ENCODE measurements at places on chromosomes 1 and 21.

DNA sequence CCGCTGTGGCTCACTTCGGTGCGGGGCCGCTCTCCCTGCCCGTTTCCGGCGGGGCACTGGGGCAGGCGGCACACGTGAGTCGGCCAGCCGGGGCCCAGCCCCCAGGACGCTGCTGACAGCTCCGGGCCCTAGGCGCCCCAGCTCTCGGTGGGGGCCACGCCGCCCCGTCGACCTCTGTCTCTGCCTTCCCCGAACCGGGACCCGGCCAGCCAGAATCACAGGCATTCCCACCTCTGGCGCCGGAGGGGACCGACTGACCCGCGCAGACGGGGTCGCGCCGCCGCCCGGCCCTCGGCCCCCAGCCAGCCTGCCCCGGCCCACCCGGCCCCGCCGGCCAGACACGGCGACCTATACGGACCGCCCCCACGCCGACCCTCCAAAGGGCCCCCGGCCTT, 755 bp downstream of the SCMH1 start:
- DNase-seq: peak; percentile 38

- DNase-seq: no peak
These were observed 579 bp downstream of the PTCH2 start for GRCh38 chr1:44842486-44842861.

GRCh38 chr1:207897188-207897587, 13.7 kb downstream of the CD34 start:
- DNase-seq: no peak

DNA sequence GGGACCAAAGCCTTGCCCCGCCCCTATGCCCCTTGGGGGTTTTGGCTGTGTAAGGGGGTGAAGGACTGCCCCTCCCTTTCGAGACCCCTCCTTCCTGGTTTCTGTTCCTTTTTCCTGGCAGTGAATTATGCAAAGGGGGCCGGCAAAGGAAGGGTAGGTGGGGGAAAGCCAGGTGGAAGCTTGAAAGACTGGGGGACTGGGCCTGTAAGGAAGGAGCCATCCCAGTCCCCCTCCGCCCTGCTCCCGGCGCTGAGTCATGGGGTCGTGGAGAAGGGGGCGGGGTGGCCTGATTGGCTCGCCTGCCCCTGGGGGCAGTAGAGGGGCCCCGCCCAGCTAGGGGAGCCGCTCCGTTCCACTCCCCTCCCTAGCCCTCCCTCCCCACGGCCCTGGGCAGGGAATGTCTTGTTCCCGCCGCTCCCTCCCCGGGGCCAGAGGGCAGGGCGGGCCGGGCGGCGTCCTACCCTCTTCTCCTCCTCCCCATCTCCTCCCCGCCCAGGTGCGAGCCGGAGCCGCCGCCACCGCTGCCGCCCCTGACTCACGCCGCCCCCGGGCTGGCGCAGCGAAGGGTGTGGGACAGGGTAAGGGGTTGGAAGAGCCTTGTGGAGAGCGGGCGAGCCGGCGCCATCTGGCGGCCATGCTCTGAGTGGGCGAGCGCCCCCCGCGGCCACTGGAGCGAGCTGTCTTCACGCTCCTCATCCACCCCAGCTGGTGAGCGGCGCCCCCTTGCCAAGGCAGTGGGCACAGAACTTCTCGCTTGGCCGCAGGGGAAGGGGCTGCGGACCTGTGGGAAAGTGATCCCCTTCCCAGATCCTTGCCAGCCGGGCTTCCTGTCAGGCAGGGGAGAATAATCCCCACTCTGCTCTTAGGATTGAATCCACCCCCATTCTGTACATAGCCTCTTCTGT, 14.7 kb downstream of the ZBTB7B start:
- DNase-seq: peak; percentile 85

DNA sequence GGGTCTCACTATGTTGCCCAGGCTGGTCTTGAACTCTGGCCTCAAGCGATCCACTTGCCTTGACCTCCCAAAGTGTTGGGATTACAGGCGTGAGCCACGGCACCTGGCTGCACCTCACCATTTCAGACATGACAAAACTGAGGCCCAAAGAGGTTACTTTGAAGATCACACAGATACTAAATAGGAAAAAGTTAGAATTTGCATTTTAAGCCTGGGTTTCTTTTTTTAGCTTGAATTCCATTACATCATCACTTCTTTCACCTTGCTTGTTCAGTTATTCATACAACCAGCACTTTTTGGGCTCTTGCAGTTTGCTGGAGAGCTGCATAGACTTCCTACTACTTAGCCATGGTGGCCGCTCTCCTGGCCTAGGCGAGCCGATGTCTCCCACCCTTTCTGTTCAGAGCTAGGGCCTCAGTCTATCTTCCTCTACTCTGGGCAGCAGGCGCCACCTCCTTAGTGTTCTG, 16.3 kb upstream of the CD2 start:
- no peak for DNase-seq

DNA sequence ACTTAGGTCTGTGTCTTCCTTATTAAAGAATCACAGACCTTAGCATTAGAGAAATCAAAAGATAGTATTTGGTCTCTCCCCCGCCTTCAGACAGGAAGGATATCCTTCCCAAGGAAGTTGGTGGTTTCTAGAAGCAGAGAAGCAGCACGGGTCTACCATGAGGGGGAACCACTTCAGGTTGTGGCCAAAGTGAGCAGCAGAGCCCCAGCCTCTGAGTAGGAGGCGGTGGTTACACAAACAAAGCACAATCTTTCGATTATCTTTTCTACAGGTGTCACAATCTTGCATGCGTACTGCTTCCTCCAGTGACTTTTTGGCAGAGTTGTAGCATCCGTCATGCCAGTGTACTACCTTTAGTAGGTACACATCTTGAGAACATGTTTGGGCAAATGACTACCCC, 8.8 kb downstream of the PGLYRP4 start:
- no peak for DNase-seq

DNA sequence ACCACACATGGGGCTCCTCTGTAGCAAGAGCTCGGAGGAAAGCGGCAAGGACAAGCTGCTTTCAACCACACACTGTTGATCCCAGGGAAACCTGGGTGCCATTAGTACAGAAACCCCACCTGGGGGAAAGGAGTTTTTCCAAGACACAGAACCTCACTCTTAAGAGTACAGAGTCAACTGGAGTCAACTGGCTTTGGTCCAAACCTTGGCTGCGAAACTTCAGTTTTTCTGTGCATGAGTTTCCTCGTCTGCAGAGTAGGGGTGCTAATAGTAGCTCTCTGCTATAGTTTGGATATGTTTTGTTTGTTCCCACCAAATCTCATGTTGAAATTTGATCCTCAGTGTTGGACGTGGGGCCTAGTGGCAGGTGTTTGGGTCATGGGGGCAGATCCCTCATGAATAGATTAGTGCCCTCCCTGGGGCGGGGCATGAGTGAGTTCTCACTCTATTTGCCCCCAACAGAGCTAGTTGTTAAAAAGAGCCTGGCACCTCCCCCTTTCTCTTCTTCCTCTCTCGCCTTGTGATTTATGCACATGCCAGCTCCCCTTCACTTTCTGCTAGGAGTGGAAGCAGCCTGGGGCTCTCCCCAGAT, 161.1 kb downstream of the PIGK start:
- DNase-seq: no peak

- DNase-seq: no peak
These were observed 91.9 kb downstream of the TSEN15 start for GRCh38 chr1:184143449-184143848.

DNA sequence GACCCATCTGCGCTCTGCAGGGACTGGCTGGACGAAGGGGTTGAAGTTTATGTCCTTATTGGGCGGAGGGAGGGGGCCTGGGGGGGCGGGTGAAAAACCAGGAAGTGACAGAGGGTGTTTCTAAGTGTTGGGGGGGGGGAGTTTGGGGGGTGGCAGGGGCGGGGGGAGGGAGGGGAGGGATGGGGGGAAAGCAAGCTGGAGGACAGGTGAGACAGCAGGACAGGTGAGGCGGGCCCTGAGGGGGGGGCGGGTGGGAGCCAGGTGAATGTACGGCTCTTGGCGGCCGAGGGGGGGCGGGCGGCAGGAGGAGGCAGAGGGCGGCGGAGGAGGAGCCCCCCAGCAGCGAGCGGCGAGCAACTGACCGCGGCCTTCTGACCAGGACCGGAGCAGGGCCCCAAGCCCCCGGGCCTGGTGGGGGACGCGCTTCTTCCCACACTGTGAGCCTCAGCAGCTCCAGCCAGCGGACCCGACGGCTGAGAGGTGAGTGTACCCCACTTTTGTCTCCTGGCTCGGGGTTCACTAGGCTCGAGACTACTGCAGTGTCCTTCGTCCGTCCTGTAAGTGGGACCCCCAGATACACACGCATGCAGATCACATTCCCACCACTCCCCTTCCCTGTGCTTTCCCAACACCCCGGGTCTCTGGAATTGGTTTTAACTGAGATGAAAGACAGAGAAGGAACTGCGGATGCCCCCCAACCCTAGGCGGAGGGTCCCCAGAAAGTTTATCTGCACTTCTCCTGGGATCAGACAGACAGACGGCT, at the start of gene ZBTB7B:
Gene ZBTB7B (plus strand): TSS at position 339 of the 763 bp plus-strand sequence. CDS start 11,859 bp downstream, outside the sequence.
- DNase-seq: no peak

- DNase-seq: no peak
These were observed 38.1 kb downstream of the NIBAN1 start for GRCh38 chr1:184935920-184936798.

DNA sequence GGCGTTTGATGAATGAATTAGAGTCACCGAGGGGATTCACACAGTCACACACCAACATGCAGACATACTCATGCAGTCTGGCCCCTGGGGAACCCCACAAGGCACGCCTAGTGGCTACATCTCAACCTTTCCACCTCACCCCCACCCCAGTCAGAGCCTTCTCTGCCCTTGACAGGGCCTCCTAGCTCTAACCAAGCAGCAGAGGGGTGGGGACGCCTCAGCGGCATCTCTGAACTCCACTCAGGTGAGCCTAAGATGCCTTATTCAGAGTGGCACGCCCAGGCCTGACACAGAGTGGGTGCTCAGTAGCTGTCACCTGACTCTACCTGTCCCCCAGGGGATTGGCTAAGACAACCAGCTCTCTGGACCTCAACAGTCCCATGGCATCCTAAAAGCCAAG, 3.7 kb upstream of the SDC3 start:
- no peak for DNase-seq

DNA sequence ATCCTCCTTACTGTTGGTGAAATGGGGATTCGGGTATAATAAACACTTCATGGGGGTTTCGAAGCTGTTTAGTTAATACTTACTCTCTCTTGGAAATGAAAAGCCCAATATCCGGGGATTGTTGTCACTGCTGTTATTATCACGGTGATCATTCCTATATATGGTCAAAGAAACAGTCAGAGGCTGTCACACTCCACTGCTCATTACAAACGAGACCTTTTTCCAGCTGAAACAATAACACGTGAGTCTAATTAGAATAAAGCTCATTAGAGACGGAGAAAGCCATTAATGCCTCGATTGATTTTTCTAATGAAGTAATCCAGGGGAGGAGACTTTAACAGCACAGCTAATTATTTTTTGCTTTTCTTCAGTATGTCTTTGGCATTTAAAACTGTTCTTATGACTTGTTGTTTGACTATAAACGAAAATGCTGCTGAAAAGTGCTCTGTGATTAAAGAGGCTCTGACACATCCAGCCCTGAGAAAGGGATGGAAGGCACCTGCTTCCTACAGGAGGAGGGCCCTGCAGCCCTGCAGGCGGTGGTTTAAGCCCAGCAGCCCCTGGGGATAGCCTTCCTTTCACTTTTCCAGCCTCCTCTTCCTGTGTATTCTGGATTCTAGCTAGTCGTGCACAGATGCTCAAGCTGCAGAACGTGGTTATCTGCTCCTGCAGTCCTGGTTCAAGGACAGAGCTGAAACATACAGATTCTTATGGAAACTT, 143.6 kb downstream of the EDEM3 start:
- no peak for DNase-seq

All from activated gamma-delta T cell treated with Interleukin-2 at 50 U/mL for 16 hours (primary cell).